ENCODE measurements at places on chromosomes 7 and 10.

- no peak for DNase-seq
Observed at GRCh38 chr10:51076299-51076841, 2.1 kb downstream of the PRKG1 start.

DNA sequence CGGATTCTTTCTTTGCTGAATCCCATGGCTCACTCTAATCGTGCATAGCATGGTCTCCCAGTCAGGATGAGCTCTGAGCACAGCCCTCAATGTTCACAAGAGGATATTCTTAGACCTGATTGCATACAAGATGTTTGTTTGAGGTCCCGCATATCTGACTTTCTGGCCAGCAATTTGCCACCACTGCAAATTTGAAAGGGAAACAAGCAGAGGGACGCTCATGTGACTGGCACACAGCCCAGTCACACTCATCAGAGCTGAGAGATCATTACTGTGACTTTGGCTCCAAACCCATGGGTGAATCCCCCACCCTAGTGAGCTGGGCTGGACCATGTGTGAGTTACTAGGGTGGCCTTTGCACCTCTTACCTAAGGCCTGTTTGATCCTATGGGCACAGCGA is 9.9 kb downstream of the TAS2R41 start:
- DNase-seq = peak; percentile 71

- no peak for DNase-seq
Observed at GRCh38 chr7:131608116-131608500, 51.7 kb upstream of the PODXL start.

- DNase-seq = no peak
Observed at GRCh38 chr7:75958802-75959543, 35.4 kb downstream of the TMEM120A start.

- DNase-seq = no peak
Observed at GRCh38 chr7:67206452-67206851, 209.8 kb downstream of the TYW1 start.

DNA sequence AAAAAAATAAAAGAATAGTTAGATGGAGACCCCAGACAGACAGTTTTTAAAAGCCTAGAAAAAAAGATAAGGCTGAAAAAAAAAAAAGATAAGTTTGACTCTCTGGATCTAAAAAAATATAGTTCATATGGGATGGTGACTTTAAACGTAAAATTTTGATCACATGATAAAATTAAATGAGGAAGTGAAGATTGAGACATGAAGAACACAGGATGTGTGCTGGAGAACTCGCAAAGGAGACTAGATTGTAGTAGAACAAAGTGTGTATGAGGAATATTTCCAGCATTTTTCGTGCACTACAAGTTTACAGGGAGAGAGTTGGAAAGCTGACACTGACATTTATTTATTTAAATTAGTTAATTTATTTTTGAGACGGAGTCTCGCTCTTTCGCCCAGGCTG is 286.4 kb downstream of the PRPF18 start:
- no peak for DNase-seq

DNA sequence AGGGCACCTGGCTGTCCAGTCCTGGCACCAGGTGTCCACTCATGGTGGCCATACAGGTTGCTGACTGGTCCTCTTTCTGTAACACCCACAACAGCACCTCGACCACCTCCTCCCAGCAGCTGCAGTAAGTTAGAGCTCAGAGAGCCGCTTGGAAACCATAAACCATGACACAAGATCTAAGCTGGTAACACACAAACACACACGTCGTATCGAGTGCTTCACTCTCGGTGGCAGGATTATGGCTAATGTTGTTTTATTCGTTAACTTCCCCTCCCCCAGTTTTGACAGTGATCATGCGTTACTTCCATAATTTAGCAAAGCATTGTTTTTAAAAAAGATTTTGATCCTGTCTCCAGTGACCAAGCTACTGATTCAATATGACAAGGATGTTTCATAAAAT is 59.7 kb downstream of the CAMK2B start:
- no peak for DNase-seq

- no peak for DNase-seq
Observed at GRCh38 chr10:122132882-122133565, 138.1 kb upstream of the BTBD16 start.

DNA sequence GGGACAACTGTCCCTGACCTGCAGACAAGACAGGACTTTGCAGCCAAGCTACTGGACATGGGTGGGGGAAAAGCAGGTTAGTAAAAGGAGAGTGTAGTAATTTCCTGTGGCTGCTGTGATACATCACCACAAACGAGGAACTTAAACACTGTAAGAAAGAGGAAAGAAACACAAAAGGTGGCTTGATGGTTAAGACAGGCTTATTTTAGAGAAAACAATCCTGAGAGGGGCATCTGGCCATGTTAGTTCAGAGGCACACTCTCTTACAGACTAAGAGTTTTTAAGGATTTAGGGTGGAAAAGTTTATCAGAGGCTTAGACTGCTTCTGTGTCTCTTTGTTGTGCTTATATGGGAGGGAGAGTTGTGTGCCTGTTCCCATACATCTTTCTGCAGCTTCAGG is 667.0 kb downstream of the TYW1 start:
- no peak for DNase-seq

Data from NCI-H2081 (cell line).